ENCODE measurements at places on chromosomes 16 and 17.

GRCh38 chr16:74264811-74265210 lies 31.8 kb upstream of the PSMD7 start:
- DNase-seq = no peak

- DNase-seq = no peak
Measured at GRCh38 chr16:18041864-18042834, 294.4 kb downstream of the NPIPA8 start.

DNA sequence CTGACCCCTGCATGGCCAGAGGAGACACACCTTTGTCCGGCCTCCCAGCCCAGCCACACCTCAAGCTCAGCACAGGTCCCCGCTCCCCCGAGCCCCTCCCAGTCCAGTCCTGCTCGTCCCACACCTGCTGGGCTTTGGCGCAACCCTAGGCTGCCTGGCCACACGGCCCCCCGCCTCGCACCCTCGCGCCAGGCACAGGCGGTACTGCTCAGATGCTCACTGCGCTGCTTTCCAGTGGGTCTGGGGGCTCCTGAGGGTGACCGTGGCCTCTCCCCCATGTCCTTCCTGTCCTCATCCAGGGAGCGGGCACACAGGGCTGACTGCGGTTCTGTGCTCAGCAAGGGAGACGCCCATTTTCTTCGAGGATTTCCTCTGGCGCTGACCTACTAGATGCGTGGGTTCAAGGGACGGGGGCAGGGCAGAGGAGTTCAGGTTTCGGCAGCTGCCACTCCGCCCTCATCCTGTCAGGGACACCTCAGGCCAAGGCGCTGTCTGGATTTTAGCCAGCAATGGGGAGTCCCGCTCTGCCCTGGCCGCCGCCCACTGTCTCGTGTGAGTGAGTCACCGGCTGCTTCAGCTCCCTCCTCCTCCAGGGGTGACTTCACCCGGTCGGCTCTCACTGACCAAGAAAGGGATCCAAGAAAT lies 118.0 kb upstream of the ZNF469 start:
- peak; percentile 92 for DNase-seq

GRCh38 chr17:4341616-4341977 lies 24.9 kb downstream of the UBE2G1 start:
- DNase-seq = no peak

- peak; percentile 85 for DNase-seq
Measured at GRCh38 chr17:70912716-70913485, 743.6 kb downstream of the KCNJ2 start.

DNA sequence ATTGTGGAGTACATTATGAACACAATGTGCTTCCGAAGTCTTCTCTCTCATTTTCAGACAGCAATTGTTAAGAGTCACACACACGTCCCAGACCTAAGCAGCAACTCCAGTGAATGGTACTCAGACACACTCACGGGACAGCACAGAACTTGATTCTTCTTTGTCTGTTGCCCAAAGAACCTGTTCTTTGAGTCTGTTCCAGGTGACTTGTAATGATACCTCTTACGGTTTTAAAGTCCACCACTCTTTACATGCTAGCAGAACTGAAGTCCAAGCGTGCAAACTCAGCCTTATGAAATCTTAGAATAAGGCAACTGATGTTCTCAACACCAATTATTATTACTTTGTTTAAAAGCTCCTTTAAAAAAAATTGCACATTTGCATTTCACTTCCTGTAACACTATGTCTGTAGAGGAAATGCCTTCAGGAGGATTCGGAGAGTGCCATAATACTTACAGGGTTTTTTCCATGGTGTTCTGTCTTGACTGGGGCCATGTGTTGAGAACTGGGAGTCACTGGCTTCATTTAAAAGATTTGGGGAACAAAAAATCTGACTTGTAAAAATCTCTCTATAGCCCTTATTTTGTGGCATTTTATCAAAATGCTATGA lies 48.1 kb downstream of the MARF1 start:
- DNase-seq = no peak

DNA sequence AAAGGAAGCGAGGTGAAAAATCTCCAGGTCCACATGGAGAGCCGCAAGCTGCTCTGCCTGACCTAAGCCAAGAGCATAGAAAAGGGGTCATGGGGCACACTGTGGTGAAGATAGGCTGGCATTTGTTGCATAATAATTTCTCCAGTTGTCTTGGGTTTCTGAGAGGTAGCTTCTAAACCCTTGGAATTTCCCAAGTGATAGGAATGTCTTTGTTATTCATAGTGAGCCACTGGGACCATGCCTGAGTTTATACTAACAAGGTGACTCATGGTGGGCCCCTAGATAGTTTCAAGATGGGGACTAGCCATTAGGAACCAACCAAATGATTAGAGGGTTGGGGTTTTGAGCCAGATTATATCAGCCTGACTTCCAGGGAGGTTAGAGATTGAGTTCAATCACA lies 25.6 kb downstream of the SOST start:
- peak; percentile 91 for DNase-seq

- peak; percentile 72 for DNase-seq
Measured at GRCh38 chr17:28896884-28897768, at the start of gene FLOT2. FLOT2 (minus strand) TSS chr17:28897733; CDS start chr17:28897574, 159 bp downstream.

DNA sequence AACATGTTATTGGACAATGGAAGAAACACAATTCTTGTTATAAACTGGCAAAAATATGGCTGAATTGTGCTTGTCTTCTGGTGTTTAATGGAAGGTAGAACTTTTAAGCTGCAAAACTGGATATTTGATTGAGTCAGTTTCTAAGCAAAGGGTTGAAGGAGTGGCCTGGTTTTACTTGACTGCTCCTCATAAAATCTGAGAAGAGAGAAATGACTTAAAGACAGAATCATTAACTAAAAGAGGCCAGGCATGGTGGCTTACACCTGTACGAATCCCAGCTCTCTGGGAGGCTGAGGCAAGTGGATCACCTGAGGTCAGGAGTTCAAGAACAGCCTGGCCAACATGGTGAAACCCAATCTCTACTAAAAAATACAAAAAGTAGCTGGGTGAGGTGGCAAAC lies 770.7 kb downstream of the CDH11 start:
- DNase-seq = no peak

DNA sequence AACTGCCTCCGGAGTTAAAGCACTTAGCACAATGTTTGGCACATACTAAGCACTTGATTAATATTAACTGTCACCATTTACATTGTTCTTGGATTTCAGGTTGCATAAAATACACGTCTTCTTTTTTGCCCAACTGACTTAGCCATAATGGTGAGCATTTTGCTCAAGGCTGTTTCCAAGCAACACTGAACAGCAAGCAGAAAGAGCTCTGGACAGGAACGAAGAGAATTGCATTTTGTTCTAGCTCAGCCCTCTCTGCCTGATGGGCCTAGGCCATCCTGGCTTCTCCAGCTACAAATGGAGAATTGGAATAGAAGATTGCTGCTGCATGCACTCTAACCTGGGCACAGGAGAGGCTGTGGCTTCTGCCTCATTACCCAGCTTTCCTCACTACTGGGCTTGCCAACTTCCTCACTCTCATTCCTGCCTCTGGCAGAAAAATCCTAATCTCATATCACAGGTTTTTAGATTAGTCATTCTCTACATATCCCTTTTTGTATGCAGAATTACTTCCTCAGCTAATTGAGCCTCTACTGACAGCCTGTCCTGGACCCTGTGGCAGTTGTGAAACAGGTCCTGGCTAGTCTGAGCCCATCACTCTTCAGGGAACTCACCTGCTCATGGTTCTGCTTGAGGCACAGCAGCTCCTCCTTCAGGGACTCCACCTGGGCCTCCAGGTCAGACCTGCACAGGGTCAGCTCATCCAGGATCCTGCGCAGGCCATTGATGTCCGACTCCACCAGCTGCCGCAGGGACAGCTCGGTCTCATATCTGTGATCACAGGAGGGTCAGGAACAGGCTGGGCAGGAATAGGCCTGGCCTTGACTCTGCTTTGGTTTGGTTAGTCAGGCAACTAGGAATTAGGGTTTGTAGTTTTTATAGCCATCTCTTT lies 2.5 kb downstream of the KRT33A start:
- DNase-seq = no peak

- no peak for DNase-seq
Measured at GRCh38 chr17:64162554-64162953, 32.6 kb upstream of the ERN1 start.

DNA sequence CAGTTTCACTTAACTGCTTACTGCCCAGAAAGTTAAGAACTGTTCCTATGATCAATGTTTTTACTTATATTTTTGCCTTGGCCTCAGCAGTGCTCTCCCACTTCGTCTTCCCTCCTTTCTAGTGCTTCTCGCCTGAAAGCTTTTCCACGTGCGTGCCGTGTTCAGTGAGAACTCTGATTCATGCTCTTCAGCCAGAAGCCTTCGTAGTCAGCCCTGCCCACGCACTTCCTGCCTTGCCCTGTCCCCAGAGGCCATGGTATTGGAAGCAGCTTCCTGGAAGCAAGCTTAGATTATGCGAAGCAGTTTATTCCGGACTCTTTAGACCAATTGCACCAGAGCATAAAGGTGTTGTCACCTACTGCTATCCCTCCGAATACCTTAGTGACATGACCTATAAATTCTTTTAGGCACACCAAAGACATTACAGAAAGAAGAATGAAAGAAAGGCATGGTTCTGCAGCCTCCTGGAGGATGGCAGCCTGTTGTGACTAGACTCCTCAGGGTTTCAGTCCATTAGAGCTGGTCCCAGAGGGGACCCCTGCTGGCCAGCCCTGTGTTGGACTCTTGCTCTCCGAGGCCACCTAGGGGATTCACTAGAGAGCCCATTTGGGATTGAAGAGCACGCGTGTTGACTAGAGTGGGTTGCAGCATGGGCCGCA lies 105.2 kb downstream of the RPTOR start:
- DNase-seq = peak; percentile 97

DNA sequence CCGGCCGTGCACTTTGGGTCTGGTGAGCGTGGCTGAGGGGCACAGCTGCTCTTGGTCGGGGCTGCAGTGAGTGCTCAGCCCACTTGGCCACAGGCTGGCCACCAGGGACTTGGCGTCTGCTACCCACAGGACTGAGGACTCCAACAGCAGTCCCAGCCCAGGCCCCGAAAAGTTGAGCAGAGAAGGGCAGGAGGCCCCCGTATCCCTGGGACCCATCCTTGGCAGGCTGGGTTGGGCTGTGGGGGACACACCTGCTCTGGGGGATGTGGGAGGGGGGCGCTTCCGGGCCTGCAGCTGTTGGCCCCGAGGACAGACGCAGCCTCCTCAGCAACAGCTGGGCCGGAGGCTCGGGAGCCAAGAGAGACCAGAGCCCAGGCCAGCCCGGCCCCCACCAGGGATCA lies 19.4 kb upstream of the SSTR5 start:
- DNase-seq = no peak

GRCh38 chr17:81050645-81051625 lies 16.0 kb downstream of the BAIAP2 start:
- no peak for DNase-seq

GRCh38 chr16:68257251-68257905 lies 6.9 kb upstream of the SLC7A6 start:
- no peak for DNase-seq

GRCh38 chr16:58493756-58494431 lies 6.0 kb upstream of the NDRG4 start:
- no peak for DNase-seq

GRCh38 chr17:80668375-80669148 lies 123.9 kb downstream of the RPTOR start:
- DNase-seq = no peak

DNA sequence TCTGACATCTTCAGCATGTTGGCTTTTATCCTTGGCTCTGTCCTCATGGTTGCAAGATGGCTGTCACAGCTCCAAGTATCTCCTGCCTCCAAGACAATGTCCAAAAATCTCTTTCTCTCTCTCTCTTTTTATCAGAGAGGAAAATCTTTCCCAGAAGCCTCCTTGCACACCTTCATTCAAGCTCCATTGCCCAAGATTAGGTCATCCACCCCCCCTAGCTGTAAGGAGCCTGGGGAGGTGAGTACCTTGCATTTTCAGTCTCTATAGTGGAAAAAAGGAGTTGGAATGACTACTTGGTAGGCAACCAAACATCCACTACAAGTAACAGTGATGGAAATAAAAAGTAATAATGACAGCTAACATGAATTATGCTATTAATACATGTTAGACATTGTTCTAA lies 22.0 kb upstream of the NSMCE1 start:
- no peak for DNase-seq

DNA sequence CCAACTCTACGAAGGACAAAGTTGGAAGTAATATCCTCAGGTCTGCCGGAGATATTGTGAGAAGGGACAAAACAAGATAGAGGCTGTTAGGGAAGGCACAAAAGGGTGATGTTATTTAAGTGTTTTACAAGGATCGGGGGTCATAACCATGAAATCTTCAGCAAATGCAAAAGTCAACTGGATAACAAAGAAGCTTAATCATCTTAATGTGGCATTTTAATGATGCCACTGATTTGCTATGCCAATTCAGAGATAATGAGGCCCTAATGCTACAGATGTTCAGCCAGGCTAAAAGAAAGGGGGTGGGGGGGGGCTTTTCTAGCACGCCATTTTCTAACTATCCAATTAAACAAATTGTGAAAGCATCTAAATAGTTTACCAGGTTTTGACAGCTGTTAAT lies 63.1 kb downstream of the IKZF3 start:
- DNase-seq = no peak

DNA sequence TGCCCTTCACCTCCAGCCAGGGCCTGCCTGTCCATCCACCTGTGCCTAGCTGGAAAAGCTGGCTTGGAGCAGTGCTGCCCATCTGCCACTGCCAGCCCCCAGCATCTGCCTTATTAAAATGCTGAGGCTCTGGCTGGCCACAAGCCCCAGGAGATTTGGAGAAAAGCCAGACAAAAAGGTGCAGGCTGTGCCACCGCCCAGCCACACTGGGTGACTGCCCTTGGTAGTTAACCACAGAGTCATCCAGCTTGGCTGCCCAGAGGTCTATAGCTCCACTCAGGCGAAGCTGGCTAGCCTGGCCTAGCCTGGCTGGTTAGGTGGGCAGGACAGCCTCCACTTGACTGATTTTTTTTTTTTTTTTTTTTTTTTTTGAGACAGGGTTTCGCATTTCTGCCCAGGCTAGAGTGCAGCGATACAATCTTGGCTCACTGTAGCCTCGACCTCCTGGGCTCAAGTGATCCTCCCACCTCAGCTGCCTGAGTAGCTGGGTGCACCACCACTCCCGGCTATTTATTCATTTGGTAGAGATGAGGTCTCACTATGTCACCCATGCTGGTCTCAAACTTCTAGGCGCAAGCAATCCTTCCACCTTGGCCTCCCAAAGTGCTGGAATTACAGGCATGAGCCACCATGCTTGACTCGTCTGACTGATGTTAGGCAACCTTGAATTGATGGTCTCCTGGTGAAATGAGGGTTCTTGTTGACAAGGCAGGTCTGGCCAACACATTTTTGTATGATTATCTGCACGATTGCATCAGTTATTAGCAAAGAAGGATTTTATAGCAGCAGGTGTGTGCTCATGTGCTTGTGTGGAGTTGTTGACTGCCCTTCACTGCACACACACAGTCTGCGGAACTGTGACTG lies 103.8 kb downstream of the RAB11FIP4 start:
- DNase-seq = no peak

DNA sequence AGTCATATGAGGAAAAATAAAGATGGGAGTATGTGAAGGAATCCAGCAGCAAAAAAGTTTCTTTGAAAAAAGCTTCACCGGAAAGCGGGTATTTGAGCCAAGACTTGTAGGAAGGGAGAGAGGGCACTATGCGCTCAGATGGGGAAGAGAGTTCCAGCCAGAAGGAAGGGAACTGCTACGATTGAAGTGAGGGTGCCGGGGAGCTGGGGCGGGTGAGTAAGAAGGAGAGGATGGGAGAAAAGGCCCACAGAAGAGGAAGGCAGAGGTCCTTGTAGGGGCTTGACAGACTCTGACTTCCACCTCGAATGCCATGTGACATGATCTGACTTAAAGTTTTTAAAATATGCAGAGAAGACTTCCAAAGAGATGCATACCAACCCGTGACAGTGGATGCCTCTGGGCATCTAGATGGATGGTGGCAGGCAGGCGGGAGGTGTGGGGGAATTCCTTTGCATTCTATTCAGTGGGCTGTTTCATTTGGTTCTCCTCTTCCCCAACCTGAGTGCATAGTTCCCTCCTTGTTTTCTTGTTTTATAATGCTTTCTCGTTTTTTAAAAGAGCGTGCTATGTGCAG lies 44.9 kb downstream of the CDRT4 start:
- DNase-seq = no peak

Data from cardiac fibroblast (primary cell).